ENCODE measurements at places on chromosomes 7 and 10. TPM values are rescaled to one million over a fixed set of nuclear protein-coding genes. Genes with fewer than 3 reads are reported as not detected.

- DNase-seq = no peak
Observed at GRCh38 chr10:35925493-35925892, 283.4 kb upstream of the FZD8 start.

DNA sequence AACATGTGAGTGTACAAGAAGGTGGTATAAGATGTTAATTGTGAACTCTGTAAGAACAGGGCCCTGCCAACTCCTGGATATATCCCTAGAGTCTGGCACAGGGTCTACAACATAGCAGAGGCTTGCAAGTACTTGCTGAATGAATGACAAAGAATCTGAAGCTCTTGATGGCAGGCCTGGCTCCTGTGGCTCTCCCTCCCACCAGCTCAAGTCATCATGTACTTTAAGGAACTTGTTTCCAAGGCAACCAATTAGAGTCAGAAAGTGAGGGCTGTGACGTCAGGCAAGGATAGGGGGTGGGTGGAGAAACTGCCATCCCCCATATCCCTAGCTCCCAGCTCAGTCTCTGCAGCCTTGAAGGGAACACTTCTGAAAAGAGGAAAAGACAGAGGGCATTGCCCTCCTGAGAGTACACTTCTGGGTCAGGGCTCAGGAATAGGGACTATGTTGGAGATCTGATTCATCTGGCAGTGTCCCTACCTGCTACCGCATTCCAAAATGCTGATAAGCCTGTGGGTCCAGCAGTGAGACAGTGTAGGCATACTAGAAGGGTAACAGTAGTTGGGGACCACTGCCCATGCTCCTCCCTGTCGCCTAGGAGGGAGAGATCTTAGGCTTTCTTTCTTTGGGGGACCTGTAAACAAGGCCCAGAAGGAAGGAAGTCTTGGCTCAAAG is 34.6 kb upstream of the BTRC start:
- DNase-seq = no peak

- DNase-seq = no peak
Observed at GRCh38 chr10:56881218-56881617, 520.2 kb upstream of the ZWINT start.

GRCh38 chr10:74953214-74953613 is 126.8 kb downstream of the KAT6B start:
- DNase-seq = no peak

- DNase-seq = no peak
Observed at GRCh38 chr10:69317175-69317604, 38.9 kb downstream of the HK1 start.

DNA sequence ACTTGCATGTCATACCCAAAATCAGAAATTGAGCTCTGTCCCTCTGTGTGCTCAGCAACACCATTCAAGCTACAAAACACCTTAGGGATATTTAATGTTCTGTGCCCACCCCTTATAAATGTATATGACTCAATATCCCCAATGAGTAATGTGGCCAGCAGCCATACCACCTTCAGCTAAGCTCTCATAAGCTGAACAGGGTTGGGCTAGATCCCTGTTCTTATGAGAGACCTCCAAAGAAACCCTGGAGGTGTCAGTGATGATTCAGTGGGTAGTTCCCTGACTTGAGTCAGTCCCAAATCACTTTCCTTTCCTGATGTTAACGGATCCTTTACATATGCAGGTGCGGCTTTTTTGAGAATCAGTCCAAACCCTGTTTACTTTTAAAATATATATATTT is 253.8 kb downstream of the CREB5 start:
- no peak for DNase-seq

- no peak for DNase-seq
Observed at GRCh38 chr10:99433378-99434020, 3.1 kb upstream of the GOT1 start.

The ENTPD1 gene
- not detected for total RNA-seq

Data from SJSA1 (cell line).